ENCODE measurements at places on chromosomes 2 and 18.

DNA sequence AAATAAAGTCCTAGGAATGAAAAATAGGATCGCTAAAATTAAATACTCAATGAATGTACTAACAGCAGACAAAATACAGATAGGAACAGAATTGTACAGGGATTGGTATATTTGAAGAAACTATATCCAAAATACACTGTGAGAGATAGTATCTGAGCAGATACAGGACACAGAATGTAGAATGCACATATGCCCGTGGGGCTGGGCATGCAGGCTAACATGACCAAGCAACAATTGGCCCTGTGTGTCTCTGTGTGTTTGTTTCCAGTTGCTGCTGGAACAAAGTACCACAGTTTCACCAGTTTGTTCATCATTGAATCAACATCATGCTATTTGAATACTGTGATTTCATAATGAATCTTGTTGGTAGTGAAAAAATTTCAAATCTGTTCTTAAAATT is 127.6 kb downstream of the PMAIP1 start:
- DNase-seq = no peak

DNA sequence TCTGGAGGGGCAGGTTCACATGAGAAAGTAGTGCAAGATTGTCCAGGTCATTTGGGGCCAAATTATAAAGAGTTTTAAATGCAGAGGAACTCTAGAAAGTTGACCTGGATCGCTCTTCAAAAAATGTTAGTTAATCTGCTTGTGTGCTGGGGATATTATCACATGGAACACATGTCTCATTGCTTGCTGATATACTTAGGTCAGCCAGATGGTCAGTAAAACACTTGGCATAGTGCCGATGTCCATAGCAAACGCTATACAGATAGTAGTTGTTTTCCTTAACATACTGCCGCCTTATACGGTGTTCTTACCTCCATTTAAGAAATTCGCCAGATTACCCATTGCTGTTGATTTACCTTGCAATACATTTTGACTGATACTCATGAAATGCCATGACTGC is 103.4 kb upstream of the CWC22 start:
- DNase-seq = no peak

- no peak for DNase-seq
These were observed 14.1 kb downstream of the AMER3 start for GRCh38 chr2:130769343-130769907.

DNA sequence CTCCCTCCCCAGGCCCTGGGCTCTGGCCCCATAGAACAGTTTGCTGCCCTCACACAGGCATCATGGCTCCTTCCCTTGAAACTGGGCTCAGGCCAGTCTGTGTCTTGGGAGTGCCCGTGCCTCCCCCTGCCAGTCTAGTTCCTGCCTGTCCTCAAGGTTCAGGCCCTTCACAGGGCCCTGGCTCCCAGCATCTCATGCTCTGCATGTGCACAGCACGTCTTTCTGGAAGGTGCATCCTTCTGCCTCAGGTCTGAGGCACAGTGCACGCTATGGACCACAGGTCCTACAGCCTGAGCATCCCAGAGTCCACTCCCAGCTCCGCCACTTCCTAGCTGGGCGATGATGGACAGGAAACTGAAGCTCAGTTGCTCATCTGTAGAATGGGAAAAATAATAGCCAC is 35.6 kb upstream of the FOSL2 start:
- no peak for DNase-seq

DNA sequence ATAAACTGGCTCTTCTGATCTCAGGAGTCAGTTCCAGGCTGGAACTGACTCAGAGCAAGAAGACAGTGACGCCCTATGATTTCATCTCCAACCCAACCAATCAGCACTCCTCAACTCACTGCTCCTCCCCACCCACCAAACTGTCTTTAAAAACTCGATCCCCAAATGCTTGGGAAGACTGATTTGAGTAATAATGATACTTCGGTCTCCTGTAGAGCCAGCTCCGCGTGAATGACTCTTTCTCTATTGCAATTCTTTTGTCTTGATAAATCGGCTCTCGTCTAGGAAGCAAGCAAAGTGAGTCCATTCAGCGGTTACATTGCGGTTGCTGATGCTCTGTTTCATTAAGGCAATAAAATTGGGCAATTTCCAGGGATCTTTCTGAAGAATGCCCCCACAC is 1025.3 kb upstream of the CNTNAP5 start:
- no peak for DNase-seq

DNA sequence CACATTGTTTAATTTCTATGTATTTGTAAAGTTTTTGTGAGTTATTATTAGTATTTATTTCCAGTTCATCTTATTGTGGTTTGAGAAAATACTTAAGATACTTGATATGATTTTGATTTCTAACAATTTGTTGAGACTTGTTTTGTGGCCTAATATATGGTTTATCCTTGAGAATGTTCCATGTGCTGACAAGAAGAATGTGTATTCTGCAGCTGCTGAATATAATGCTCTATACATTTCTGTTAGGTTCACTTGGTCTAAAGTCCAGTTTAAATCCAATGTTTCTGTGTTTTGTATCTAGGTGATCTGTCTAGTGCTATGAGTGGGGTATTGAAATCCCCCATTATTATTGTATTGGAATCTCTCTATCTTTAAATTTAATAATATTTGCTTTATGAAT is 201.3 kb downstream of the FSIP2 start:
- DNase-seq = no peak

Data from stimulated activated CD4-positive, alpha-beta T cell treated with anti-CD3 and anti-CD28 coated beads, Interleukin-1b, Interleukin-23, amount 100 ng/mL, for 48 hours (primary cell).